ENCODE measurements at places on chromosomes 2 and 18. TPM values are rescaled to one million over a fixed set of nuclear protein-coding genes. Genes with fewer than 3 reads are reported as not detected.

Gene EVX2
- not detected for total RNA-seq

Gene WDPCP
- total RNA-seq, result 4.9 TPM

Gene CSRNP3
- total RNA-seq, result under 0.01 TPM

Gene PNKD
- 36.1 TPM for total RNA-seq

Gene IGFBP5
- total RNA-seq, result 0.82 TPM

Gene GRP
- total RNA-seq, result not detected

Gene LINC00305
- total RNA-seq, result not detected

Measured in bladder microvascular endothelial cell (primary cell).